Ovary (tissue), 10 donors: ENCODE measurements at places on chromosomes 2 and 18. TPM values are rescaled to one million over a fixed set of nuclear protein-coding genes. Genes with fewer than 3 reads are reported as not detected.
A peak's percentile ranks its signal among the peaks of the same experiment; 100 is the strongest.

DNA sequence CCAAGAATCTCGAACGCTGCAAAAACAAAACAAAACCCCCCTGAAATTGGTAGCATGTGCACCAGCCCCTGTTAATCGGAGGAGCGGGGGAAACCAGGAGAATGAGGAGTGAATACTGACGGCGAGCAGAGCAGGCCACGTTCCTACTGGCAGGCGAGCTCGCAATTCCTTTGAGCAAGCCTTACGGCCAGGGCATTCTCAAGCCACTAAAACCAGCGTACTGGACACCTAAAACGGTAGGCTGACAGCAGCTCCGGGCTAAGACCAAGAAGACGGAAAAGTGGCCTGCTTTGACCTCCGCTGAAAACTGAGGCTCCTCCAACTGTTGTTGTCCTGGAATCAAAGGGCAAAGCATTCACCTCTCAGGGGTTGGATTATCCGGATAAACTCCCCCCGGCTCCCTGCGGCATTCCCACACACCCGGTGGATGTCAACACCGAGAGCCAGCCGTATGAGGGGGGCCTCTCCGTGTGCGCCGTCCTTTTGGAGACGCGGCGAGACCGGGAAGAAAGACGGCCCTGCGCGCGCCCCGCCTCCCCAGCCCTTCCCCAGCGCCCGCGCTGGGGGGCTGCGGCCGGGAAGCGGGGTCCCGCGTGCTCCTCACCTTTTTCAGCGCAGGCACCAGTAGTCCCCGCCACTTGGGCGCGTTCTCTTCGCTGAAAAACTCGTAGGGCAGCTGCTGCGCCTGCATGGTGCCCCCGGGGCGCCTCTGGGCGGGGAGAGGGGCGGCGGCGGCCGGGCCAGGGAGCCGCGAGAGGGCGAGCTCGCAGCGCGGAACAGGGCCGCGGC lies 925 bp downstream of the SOS1 start:
- peak; percentile 66 for DNase-seq

The TEKT4 gene
- polyA plus RNA-seq, result not detected

- DNase-seq, result no peak
These were observed 19.7 kb downstream of the CCDC102B start for GRCh38 chr18:68817584-68817983.

DNA sequence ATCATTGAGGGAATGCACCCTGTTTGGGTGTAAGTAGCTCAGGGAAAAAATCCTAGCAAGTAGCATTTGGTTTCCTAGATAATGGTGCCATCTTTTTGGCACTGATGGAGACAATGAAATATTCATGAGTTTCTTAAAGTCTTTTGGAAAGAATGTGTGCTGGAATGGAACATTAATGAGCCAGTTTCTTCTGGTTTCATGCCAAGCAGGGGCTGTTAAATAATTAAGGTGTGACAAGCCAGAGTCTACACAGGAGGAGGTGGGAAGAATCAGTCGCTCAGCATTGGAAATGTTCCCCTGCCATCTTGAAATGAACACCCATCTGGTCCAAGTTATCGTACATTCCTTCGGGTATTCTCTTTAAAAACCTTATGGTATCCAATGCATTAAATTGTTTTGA lies 457.3 kb downstream of the RIT2 start:
- DNase-seq, result no peak

- no peak for DNase-seq
These were observed 668.2 kb upstream of the HS6ST1 start for GRCh38 chr2:128986867-128987268.

The BMP10 gene
- polyA plus RNA-seq, result not detected

DNA sequence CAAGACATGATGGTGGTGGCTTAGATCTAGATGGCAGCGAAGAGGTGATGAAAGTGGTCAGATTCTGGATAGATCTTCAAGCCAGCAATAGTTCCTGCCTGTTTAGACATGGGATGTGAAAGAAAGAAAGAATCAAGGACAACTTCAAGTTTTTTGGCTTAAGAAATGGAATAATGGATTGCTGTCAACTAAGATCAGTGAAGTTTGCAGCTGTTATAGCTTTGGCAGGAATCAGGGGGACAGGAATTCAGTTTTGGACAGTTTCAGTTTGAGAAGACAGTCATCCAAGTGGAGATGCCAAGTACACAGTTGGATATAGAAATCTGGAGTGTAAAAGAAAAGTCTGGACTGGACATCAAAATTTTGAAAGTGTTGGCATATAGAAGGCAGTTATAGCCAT lies 283.7 kb upstream of the PKDCC start:
- no peak for DNase-seq

GRCh38 chr2:220466251-220466691 lies 838.8 kb downstream of the SLC4A3 start:
- no peak for DNase-seq

- no peak for DNase-seq
These were observed 32.8 kb downstream of the SLC66A2 start for GRCh38 chr18:79918615-79919011.

The COL3A1 gene
- 289 TPM for polyA plus RNA-seq

The TNFRSF11A gene
- polyA plus RNA-seq, result 1.8 TPM

DNA sequence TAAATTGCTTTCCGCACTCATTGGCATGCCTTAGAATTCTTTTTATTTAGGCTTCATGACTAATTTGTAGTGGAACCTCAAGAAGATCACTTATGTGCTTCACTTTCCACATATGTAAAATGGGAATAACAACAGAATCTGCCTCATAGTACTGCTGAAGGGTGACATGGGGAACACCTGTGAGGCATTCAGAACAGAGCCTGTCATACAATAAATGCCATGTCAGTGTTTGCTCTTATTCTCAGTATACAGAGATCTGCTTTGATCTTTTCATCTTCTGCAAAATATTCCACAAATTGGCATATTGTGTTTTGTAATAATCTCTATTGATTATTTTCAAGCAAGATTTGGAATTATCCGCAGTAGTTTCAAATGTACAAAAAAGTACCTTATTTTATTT lies 17.4 kb upstream of the CPS1 start:
- DNase-seq, result no peak
